ENCODE measurements at places on chromosomes 6 and 20.

GRCh38 chr6:156525541-156525940 is 251.6 kb upstream of the ARID1B start:
- DNase-seq: no peak

- no peak for DNase-seq
Observed at GRCh38 chr20:50285376-50286173, 94.9 kb downstream of the CEBPB start.

- DNase-seq: no peak
Observed at GRCh38 chr20:15111654-15112053, 774.2 kb upstream of the FLRT3 start.

GRCh38 chr6:159117563-159117962 is 51.6 kb upstream of the FNDC1 start:
- DNase-seq: no peak

DNA sequence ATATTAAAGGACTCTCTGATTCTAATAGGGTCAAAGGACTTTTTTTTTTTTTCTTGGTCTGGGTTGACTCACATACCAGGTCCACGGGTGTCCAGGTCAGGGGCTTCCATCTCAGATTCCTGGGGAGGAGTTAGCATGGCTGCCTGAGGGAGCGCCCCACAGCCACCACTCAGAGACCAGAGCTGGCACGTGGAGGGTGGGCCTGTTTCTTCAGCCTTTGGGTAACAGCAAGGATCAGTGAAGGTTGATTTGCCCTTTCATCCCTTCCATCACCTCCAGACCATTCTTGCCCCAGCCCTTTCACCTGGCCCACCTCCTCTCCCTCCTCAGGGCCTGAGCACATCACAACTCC is 5.9 kb upstream of the GPSM3 start:
- no peak for DNase-seq

Data from hematopoietic multipotent progenitor cell treated with erythropoietin and hydrocortisone succinate and interleukin-3 and kit ligand, for 15 days (in vitro differentiated cells).